ENCODE measurements at places on chromosomes 13 and 19.

GRCh38 chr13:50519866-50520265 lies 323.6 kb downstream of the DLEU7 start:
- DNase-seq = no peak

DNA sequence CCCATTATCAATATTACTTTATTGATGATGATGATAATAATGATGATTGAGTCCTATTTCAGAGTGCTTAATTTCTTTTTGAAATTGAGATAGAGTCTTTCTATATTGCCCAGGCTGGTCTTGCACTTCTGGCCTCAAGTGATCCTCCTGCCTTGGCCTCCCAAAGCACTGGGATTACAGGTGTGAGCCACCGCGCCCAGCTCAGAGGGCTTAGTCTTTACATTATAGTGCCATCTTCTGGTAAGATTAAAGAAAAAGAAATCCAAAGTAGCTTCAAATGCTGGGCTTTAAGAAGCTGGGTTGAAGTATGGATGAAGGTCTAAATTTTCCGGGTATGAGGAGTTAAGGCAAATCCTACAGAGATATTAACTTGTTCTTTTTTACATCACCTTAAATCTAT lies 3.4 kb upstream of the ZNF333 start:
- peak; percentile 48 for DNase-seq

DNA sequence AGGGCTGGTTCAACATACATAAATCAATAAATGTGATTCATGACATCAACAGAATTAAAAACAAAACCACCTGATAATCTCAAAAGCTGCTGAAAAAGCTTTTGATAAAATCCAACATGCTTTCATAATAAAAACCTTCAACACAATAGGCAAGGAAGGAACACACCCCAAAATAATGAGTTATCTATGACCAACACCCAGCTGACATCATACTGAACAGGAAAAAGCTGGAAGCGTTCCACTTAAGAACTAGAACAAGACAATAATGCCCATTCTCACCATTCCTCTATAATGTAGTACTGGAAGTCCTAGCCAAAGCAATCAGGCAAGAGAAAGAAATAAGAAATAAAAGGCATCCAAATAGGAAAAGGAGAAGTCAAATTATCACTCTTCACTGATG lies 116.2 kb upstream of the FREM2 start:
- DNase-seq = no peak

DNA sequence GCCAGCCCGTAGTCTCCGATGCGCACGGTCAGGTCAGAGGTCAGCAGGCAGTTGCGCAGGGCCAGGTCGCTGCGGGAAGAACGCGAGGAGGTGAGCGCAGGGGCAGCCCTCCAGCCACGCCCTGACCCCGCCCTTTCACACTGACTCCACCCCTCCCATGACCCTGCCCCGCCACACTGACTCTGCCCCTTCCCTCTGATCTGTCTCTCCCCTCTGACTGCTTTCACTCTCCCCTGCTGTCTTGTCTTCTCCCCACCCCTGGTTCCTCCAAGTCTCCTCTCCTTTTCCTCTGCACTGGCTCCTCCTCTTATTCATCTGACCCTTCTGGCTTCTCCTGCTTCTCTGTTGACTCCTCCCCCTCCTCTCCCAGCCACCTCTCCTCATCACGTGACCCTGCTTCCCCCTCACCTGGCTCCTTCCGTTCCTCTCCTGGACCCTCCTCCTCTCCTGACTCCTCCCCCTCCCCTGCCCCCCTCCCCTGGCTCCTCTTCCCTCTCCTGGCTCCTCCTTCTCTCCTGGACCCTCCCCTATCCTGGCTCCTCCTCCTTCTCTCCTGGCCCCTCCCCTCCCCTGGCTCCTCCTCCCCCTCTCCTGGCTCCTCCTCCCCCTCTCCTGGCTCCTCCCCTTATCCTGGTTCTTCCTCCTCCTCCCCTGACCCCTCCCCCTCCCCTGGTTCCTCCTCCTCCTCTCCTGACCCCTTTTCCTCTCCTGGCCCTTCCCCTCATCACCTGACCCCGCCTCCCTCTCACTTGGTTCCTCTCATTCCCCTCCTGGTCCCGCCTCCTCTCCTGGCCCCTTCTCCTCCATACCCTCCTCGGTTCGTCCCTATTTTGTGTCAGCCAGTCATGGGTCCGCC lies 9.9 kb downstream of the LMTK3 start:
- peak; percentile 84 for DNase-seq

DNA sequence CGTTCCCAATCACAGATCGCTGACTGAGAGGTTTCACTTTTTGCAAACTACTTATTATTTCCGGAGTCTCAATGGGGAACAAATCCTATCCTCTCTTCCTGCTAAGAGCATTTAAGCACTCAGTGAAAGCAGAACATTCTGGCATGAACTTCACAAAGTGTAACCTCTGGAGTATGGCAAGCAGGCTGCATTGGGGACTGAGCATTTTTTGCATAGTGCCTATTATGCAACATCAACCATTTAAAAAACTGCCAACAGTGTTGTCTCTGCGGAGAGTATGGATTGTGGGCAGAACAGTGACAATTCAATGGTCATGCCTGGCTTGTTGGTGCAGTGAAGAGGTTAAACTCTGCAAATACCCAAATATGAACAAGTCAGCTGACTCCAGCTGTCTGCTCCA lies 484.6 kb downstream of the OLFM4 start:
- DNase-seq = no peak

Measured in CD4-positive, alpha-beta T cell treated with Interleukin-4 for 1 hour (primary cell).